Foreskin fibroblast (primary cell): ENCODE measurements at places on chromosomes 1 and 21.

- DNase-seq: no peak
Observed at GRCh38 chr1:220908757-220909156, 29.5 kb downstream of the HLX start.

GRCh38 chr1:150386592-150386991 lies 22.6 kb downstream of the RPRD2 start:
- DNase-seq: no peak

GRCh38 chr1:119822406-119822805 lies 11.1 kb upstream of the REG4 start:
- no peak for DNase-seq

- no peak for DNase-seq
Observed at GRCh38 chr1:69315416-69315815, 252.3 kb upstream of the LRRC7 start.

- peak; percentile 80 for DNase-seq
Observed at GRCh38 chr1:31707711-31708110, 3.9 kb upstream of the COL16A1 start.

- DNase-seq: no peak
Observed at GRCh38 chr1:164643018-164643417, 84.0 kb downstream of the PBX1 start.

DNA sequence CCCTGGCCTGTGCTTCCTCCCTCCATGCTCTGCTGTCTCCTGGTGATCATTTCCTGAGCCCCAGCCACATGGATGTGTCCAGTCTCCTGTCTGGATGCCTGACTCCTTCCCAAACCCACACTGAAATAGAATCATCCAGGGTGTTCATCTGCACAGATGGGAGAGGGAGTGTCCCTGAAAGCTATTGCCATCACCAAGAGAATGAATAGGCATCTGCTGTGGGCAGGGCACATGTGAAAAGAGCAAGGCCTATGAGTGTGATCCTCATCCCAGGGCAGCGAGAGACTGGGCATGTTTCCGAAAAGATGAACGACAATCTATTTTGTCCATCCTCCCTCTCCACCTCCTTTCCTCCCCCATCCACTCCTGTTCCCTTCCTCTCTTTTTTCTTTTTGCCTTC lies 5.0 kb downstream of the IGSF21 start:
- DNase-seq: no peak
